Substantia nigra (tissue), 51 donors: ENCODE measurements at places on chromosomes 7 and 10.

DNA sequence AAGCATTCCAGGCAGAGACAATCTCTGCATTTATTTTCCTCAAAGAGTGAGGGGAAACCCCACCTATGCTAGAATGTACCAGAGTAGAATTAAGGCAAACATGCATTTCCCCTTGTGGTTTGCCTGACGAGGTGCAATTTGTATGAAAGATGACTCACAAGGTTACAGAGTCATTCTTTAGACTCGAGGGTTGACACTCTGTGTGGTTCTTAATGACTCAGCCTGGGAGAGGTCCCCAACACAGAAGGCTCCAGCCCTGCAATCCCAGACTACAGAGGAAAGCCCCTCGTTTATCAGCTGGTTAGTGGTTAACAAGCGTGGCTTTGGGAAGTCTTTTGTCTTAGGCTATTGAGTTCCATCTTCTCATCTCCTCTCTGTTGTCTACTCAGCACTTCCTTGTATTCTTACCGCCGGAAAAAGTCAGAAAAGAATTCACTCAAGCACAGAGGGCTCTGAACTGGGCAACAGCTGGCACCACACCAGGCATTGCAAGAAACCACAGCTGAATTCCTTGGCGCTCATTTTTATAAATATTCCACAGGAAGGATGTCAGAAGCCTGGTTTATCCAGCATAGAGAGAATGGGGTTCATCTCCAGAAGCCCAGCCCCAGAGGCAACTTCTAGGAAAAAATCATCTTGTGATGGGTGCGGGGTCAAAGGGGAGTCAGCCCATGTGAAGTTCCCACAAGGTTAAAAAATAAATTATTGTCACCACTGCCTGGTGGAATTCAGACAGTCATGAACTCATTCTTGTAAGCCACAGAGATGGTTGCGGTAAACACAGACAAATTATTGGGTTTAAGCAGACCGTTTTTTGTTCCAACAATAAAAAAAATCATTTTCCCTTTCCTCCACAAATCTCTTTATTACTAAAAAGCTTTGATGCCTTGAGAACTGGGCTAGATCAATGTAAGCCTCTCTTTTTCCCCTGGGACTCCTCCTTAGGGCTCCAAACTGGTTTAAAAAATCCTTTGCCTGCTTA lies 24.5 kb upstream of the SVIL start:
- DNase-seq = no peak

DNA sequence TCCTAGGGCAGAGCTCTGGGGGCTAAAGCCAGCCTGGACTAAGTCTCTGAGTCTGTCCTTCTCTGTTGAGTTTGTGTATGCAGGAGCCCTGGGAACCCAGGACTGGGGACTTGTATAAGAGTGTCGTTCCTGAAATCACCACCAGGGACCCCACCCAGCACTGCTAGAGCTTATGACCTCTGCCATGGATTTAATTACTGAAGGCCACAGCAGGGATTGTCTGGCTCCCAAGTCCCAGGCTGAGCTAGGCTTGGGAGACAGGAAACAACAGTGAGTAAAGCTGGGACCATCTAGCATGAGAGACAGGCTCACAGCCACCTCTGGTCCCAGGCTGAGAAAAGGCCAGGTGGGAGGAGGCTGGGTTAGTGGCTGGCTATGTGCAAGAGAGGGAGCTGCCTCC lies 1.4 kb upstream of the TSPAN15 start:
- DNase-seq = no peak

- no peak for DNase-seq
Measured at GRCh38 chr10:27104919-27105318, 4.6 kb upstream of the ANKRD26 start.

DNA sequence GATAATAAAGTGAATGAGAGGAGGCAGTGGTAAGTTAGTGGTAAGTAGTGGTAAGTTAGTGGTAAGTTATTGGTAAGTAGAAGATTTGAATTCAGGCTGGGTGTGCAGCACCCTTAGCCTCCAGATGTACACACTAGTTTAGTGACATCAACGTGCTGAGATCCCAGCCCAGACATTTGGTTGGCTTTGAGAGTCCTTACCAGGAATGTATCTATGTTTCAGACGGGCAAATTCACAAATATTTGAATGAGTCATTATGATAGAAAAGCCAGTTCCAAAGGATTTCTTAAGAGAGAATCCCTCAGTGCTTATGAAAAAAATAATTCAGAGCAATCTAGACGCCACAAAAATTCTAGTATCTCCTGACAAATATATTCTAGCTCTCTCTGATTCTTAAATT lies 70.0 kb downstream of the ARL4A start:
- DNase-seq = no peak

DNA sequence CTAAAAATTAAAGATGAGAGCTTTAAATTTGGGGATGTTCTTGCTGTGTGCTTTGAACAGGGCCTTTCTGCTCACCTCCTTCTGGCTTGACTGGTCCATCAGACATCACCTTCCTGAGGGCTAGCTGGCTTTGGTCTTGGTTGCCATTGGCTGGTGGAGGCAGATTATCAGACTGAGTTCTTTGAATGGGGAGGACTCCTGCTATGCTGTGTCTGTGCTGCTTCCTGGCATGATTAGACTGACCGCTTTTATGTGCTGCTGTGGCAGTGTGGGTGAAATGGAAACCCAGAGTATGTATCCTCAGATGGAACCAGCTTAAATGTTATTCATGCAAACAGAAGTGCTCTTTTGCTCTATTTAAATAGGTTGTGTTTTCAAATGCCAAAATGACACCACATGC lies 341.6 kb downstream of the PCLO start:
- DNase-seq = no peak

GRCh38 chr10:107931808-107932207 lies 767.3 kb upstream of the SORCS1 start:
- DNase-seq = no peak

DNA sequence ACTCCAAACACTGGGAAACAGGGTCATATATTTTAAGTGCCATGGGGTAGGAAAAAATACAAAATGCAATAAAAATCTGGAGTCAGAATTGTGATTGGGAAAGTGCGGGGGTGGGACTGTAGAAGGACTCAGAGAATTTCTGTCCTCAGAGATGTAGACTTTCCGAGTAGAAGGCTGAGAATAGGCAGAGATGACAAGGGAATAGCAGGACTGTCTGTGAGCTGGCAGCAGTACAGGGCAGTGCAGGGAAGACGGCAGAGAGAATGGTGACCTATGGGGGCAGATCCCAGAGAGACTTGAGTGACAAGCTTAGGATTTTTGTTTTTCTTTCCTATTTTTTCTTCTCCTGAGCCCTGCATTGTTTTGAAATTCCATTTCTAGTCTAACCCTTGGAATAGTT lies 127.6 kb downstream of the SLC16A9 start:
- no peak for DNase-seq

- no peak for DNase-seq
Measured at GRCh38 chr10:114691442-114691941, 33.4 kb upstream of the ABLIM1 start.

- DNase-seq = no peak
Measured at GRCh38 chr7:149772241-149772955, 990 bp downstream of the ZNF467 start.

- DNase-seq = no peak
Measured at GRCh38 chr7:158497627-158498026, 90.0 kb downstream of the PTPRN2 start.

- no peak for DNase-seq
Measured at GRCh38 chr10:42972946-42973345, 103.9 kb upstream of the RET start.

DNA sequence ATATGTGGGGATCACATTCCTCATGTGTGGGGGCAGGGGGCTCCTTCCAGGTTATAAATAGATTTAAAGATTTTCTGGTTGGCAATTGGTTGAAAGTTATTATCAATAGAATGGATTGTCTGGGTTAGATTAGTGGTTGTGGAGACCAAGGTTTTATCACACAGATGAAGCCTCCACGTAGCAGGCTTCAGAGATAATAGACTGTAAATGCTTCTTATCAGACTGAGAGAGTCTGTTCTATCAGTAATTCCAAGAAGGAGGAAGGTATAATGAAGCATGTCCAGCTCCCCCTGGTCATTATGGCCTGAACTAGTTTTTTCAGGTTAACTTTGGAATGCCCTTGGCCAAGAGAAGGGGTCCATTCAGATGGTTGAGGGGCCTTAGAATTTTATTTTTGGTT lies 117.7 kb upstream of the FGFR2 start:
- no peak for DNase-seq

DNA sequence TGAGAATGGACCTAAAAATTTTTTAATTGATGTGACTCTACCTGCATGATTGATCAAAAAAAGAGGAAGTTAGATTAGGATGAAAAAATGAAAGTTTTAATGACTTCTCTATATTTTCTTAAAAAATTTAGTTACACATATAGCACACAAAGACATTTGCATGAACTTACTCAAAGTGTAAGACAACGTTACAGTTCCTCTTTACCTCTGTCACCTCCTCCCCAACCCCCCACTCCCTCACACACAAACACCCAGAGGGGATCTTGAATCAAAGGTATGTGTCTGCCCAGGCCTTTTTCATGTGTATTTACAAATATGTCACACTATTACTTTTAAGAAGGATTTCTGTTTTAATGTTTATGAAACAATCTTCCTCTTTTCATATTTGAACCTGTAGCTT lies 20.6 kb upstream of the CDCA7L start:
- DNase-seq = no peak

DNA sequence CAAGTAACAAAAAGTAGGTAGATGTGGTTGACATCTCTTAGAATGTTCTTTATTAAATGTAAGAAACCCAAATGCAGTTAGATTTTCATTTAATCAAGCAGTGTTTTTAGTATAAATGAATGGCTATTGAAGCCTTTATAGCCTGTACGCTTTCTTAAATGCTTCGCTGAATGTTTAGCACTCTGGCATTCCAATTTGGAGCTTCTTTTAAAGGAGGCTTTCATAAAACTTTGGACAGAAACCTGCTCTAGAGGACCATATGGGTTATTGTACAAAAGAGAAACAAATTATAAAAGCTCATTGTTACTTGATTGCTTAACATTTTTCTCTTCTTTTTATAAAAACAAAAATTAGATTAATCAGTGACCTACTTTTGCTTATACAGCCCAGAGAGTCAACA lies 59.5 kb downstream of the KCND2 start:
- DNase-seq = no peak

DNA sequence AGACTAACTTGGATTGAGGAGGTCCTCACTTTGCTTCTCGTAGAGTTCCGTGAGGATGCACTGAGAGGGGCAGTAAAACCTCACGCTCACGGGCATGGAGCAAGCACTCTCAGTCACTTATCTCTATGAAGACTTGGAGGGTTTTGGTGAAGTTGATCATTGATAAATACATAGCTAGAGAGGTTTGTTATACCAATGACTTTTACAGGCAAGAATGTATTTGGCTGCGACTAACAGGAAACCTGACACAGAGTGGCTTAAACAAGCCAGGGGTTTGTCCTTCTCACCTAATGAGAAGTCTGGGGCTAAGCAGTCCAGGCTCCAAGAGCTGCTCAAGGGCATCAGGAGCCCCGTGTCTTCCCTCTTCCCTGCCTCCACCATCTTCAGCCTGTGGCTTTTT lies 6.1 kb downstream of the BICC1 start:
- DNase-seq = no peak

DNA sequence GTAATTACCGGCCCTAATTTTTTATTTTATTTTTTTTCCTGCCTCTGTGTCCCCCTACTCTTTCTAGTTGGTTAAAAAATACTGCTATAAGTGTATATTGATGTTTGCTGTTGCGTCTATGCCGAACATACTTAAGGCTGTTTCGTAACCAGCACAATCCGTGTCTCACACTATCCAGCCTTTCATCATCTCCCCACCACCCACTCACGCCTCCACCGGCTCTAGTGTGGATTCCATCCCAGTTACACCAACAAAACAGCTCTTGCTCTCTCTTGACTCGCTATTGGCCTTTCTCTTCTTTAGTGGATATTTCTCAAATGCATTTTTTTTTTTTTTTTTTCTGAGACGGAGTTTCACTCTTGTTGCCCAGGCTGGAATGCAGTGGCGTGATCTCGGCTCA lies 70.1 kb upstream of the CAMK1D start:
- no peak for DNase-seq
